ENCODE measurements at places on chromosomes 6 and 20. TPM values are rescaled to one million over a fixed set of nuclear protein-coding genes. Genes with fewer than 3 reads are reported as not detected.
A peak's percentile ranks its signal among the peaks of the same experiment; 100 is the strongest.

GRCh38 chr6:34922177-34922663 is 33.2 kb downstream of the ANKS1A start:
- H3K27me3 ChIP-seq, result no peaks in the 10 kb centered on the region
- peaks cover 14% of the 10 kb centered on the region for H3K4me1 ChIP-seq
- no peak for DNase-seq
- H3K4me3 ChIP-seq, result no peak overlapping the region

DNA sequence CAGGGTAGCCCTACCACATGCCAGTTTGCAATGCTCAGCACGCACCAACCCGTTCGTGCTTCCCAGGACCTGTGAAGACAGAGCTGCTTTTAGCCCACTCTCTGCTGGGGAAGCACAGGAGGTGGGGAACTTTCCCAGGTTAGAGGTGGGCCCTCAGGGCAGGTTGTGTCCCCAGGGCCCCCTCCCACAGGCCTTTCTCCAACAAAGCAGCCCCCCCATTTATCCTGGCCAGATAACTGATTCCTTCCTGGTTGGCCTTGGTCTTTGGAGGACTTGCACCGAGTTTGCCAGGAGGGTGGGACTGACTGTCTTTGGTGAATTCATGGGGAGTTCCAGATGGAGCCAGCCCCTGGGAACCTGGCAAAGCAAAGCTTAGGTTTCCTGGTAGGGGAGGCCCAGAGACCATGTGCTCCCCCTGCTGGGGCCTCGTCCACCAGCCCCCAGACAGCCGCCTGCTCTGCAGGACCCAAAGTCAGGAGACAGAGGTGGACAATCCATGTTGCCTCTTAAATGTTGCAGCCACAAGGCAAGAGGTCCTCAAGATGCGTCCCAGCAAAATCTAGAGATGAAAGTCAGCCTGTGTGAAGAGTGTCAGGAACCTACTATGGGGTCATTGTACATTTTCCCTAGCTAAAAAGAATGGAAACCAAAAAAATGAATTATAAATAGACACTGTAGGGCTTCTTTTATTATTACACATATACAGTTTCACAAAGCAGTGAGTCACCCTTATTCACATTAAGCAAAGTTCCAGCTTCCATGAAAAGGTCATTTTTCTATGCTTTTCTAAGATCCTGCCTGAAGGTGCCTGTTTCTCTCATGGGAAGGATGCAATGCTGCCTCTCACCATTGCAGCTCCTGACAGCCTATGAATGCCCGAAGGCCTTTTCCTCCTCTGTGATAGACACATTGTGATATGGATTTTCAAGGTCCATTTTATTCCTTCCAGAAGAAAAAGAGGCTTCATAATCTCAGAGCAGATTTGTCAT is 497.8 kb downstream of the PREX1 start:
- no peaks in the 10 kb centered on the region for H3K4me1 ChIP-seq
- no peak for DNase-seq
- no peaks in the 10 kb centered on the region for H3K27me3 ChIP-seq

DNA sequence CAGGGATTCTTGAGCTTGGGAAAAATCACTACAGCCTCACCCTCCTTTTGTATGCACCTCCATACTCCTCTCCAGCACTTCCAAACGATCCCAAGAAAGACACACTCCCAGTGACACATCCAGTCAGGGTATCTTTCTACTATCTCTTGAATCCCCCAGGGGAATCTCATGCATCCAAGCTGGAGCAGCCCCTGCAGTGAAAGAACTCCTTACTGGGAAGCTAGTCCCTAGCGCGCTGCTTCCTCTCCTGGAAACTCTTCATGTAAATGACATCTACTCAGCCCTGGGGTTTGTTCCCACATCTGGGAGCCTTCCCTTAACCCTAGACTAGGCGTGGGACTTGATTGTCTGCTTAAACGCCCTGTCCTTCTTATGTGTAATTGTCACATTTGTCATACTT is 329.1 kb upstream of the QKI start:
- H3K27me3 ChIP-seq, result no peaks in the 10 kb centered on the region
- DNase-seq, result no peak
- H3K4me1 ChIP-seq, result no peaks in the 10 kb centered on the region
- no peak overlapping the region for H3K27ac ChIP-seq
- no peak overlapping the region for H3K4me3 ChIP-seq
- no peaks in the 10 kb centered on the region for H3K36me3 ChIP-seq

GRCh38 chr6:39282774-39283173 is 31.4 kb downstream of the KCNK17 start:
- no peak for DNase-seq
- H3K36me3 ChIP-seq, result no peaks in the 10 kb centered on the region
- no peaks in the 10 kb centered on the region for H3K27me3 ChIP-seq

DNA sequence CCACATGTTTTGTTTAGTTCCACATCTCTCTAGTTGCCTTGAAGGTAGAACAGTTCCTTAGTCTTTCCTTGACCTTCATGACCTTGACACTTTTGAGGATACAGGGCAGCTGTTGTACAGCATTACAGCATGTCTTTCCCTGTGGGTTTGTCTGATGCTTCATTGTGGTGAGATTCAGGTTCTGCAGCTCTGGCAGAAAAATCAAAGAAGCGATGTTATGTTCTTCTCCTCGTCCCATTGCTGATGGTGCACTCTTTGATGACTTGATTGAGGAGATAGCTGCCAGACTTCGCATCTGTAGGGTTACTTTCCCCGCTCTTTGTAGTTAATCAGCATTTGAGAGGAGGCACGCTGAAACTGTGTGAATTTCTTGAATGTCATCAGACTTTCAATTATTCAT is 12.0 kb downstream of the CEBPB start:
- H3K36me3 ChIP-seq, result no peaks in the 10 kb centered on the region
- no peak overlapping the region for H3K4me3 ChIP-seq
- H3K27ac ChIP-seq, result no peak overlapping the region
- H3K4me1 ChIP-seq, result no peaks in the 10 kb centered on the region
- H3K27me3 ChIP-seq, result no peaks in the 10 kb centered on the region

- H3K4me1 ChIP-seq, result peaks cover 60% of the 10 kb centered on the region
- H3K4me3 ChIP-seq, result no peak overlapping the region
- DNase-seq, result peak; percentile 29
Observed at GRCh38 chr20:18004384-18005031, 35.7 kb downstream of the MGME1 start.

Gene FOXS1
- 0.44 TPM for total RNA-seq

Measured in thyroid gland (tissue), 4 donors.